ENCODE measurements at places on chromosomes 13 and 19. TPM values are rescaled to one million over a fixed set of nuclear protein-coding genes. Genes with fewer than 3 reads are reported as not detected.

DNA sequence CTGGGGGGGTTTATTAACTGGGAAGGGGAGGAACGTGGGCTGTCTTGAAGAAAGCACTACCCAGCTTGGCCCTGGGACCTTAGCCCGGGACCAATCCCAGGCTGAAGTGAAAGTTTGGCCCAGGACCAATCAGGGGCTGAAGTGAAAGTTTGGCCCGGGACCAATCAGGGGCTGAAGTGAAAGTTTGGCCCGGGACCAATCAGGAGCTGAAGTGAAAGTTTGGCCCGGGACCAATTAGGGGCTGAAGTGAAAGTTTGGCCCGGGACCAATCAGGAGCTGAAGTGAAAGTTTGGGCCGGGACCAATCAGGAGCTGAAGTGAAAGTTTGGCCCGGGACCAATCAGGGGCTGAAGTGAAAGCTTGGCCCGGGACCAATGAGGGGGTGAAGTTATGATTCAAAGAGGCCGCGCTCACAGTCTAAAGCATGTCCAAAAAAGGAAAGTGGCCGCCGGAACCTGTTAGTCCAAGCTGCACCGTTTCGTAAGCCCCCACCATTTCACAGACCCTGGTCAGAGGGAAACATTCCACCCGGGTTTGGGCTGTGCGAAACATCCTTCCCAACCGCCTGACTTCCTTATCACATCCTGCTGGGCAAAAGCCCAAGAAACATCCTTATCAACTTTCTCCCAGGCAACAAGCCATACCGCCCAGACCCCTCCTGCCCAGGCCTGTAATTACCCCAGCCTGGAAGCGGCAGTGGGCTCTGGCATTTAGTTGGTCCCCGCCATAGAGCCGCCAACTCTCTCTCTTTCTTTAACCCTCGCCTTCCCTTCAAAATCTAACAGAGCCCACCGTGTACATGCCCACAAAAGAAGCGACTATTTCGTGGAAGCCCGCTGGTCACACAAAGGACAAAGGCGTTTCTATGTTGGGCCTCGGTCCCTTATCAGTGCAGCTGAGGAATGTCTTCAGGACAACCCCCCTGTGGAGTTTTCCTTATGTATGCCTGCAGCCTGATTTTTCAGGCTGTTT, 1.1 kb downstream of the ZNF850 start:
- H3K27ac ChIP-seq = peak overlapping the region; percentile 93
- no peaks in the 10 kb centered on the region for H3K27me3 ChIP-seq
- peaks cover 2% of the 10 kb centered on the region for H3K36me3 ChIP-seq

- DNase-seq = no peak
- H3K36me3 ChIP-seq = no peaks in the 10 kb centered on the region
- no peak overlapping the region for H3K4me3 ChIP-seq
Observed at GRCh38 chr19:33410915-33411401, 37.4 kb downstream of the CEBPG start.

DNA sequence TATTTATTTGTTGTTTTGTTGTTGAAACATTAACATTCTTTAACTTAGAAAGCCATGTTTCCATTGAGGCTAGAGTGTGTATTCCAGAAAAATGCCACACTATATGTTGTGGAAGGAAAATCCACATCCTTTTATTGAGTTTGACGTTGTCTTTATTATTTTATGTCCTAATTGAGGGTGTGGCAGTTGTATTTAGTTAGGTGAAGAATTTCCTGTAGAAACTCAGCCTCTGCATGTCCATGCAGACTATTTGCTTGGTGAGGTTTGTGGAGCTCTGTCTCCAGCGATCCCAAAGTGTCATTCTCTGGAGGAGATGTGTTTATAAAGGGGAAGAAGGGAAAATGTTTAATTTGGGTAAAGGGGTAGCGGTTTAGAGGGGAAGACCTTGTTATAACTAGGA, 46.6 kb downstream of the AKAP11 start:
- no peak for DNase-seq
- peaks cover 5% of the 10 kb centered on the region for H3K36me3 ChIP-seq
- no peaks in the 10 kb centered on the region for H3K27me3 ChIP-seq
- peaks cover 8% of the 10 kb centered on the region for H3K4me1 ChIP-seq
- H3K4me3 ChIP-seq = no peak overlapping the region

GRCh38 chr13:99281811-99282263, 23.7 kb upstream of the GPR18 start:
- no peaks in the 10 kb centered on the region for H3K27me3 ChIP-seq
- H3K4me1 ChIP-seq = peaks cover 77% of the 10 kb centered on the region
- DNase-seq = peak; percentile 44
- H3K4me3 ChIP-seq = peak overlapping the region; percentile 58
- peaks cover 12% of the 10 kb centered on the region for H3K36me3 ChIP-seq

The IL12RB1 gene
- total RNA-seq = 71.1 TPM

DNA sequence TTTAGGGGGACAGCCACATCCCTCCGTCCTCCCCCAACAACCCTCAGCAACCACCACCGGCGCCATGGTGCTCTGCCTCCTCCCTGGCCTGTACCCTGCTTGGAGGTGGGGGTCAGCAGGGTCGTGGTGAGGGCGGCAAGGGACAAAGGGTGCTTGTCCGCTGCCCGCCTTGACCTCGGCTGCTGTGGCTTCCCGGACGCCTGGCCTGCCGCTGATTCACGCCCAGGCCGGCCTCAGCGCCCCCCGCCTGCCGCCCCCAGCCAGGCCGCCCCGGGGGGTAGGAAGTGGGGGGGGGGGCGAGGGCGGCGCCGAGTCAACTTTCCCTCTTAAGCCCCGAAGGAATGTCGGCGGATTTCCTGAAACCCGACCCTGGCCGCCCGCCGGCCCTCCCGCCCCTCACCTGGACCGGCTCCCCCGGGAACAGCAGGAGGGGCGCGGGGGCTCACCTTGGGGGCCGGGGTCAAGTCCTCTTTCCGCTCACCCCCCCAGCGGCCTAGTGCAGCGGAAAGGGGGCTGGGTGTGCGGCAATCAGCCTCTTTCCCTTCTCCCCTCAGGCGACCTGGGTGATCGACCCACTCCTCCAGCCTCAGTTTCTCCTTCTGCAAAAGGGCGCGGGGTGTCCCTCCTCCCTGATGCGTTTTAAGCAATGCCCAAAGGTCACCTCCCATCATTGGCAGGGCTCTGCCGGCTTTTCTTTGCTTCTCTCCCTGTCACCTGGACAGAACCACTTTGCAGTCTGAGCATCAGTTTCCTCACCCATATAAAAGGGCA, 1.9 kb upstream of the TMEM59L start:
- peak overlapping the region; percentile 78 for H3K27ac ChIP-seq
- peaks cover 59% of the 10 kb centered on the region for H3K27me3 ChIP-seq
- no peak for DNase-seq
- peaks cover 32% of the 10 kb centered on the region for H3K4me1 ChIP-seq

DNA sequence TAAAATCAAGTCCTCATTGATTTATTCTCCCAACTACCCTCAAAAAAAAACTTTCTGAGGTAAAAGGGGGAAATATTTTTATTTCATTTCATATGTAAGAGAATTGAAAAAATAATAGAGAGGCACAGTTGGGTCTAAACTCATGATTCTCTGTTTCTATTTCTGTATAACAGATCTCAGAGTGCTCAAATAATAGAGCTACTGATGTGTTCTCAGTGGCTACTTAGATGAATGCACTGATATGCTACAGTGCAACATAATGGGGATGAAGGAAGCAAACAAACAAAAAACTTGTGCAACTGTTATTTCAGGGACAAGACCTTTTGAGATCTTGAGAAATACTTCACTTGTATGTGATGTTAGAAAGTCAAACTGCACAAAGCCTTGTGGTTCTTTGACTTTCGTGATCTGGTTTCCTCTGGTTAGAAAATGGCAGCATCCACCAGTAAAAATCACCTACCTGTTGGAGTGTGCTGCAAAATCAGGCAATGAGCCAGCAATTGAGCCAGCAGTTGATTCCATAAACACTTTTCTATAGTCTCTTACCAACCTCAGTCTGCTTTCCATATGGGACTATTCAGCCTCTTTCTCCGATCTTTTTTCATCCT, 9.7 kb upstream of the DACH1 start:
- no peaks in the 10 kb centered on the region for H3K27me3 ChIP-seq
- no peak overlapping the region for H3K4me3 ChIP-seq
- no peaks in the 10 kb centered on the region for H3K36me3 ChIP-seq

The C19orf85 gene
- not detected for total RNA-seq

DNA sequence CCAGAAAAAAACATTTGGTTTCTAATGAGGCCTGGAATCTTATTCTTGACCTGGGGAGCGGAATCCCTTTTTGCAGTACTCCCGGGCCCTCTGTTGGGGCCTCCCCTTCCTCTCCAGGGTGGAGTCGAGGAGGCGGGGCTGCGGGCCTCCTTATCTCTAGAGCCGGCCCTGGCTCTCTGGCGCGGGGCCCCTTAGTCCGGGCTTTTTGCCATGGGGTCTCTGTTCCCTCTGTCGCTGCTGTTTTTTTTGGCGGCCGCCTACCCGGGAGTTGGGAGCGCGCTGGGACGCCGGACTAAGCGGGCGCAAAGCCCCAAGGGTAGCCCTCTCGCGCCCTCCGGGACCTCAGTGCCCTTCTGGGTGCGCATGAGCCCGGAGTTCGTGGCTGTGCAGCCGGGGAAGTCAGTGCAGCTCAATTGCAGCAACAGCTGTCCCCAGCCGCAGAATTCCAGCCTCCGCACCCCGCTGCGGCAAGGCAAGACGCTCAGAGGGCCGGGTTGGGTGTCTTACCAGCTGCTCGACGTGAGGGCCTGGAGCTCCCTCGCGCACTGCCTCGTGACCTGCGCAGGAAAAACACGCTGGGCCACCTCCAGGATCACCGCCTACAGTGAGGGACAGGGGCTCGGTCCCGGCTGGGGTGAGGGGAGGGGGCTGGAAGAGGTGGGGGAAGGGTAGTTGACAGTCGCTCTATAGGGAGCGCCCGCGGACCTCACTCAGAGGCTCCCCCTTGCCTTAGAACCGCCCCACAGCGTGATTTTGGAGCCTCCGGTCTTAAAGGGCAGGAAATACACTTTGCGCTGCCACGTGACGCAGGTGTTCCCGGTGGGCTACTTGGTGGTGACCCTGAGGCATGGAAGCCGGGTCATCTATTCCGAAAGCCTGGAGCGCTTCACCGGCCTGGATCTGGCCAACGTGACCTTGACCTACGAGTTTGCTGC, at the start of gene ICAM4:
ICAM4 (plus strand) TSS at position 153 of the 935 bp plus-strand sequence; CDS start at position 211, 58 bp downstream.
- peaks cover 6% of the 10 kb centered on the region for H3K36me3 ChIP-seq
- peak within 1 kb of the TSS; percentile 60 for H3K27ac ChIP-seq
- peak within 1 kb of the TSS; percentile 78 for H3K4me3 ChIP-seq

The CADM4 gene
- 0.91 TPM for total RNA-seq

GRCh38 chr19:16368385-16369305, 44.0 kb downstream of the KLF2 start:
- H3K4me3 ChIP-seq = no peak overlapping the region
- no peak overlapping the region for H3K27ac ChIP-seq
- no peaks in the 10 kb centered on the region for H3K36me3 ChIP-seq
- no peaks in the 10 kb centered on the region for H3K27me3 ChIP-seq
- peaks cover 53% of the 10 kb centered on the region for H3K4me1 ChIP-seq
- peak; percentile 78 for DNase-seq

DNA sequence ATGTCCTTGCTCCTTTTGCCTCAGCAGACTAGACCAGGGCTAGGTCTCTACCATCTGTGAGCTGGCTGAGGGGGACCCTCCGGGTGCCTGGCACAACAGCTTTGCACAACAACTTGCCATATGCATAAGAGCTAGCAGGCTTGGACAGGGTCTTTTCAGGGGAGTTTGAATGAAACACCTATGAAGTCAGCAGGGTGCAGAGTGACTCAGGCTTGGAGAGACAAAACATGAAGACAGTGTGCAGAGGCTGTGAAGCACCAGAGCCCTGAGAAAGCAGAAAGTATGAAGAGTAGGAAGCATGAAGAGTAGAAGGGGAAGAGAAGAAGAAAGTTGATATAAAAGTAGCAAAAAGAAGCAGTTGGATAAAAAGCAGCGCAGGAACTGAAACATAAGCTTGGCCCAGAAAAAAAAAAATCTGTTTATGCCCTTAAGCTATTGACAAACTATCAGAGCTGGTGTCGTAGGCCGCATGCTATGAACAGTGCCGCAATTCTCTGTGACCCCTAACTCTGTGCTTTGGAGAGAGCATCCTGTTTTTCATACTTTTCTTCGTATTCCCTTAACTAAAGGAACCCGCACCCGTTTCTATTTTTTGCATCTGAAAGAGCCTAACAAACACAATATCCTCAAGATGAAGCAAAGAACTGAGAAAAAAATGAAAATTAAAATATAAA, 52.7 kb upstream of the FAM216B start:
- DNase-seq = no peak
- H3K4me1 ChIP-seq = no peaks in the 10 kb centered on the region
- H3K27me3 ChIP-seq = peaks cover 12% of the 10 kb centered on the region

- no peak overlapping the region for H3K27ac ChIP-seq
- peaks cover 17% of the 10 kb centered on the region for H3K4me1 ChIP-seq
- no peaks in the 10 kb centered on the region for H3K27me3 ChIP-seq
- peaks cover 9% of the 10 kb centered on the region for H3K36me3 ChIP-seq
- no peak overlapping the region for H3K4me3 ChIP-seq
- DNase-seq = no peak
Observed at GRCh38 chr13:97371486-97372109, 62.4 kb upstream of the RAP2A start.

- peaks cover 3% of the 10 kb centered on the region for H3K36me3 ChIP-seq
- no peak overlapping the region for H3K4me3 ChIP-seq
- H3K27ac ChIP-seq = no peak overlapping the region
- peaks cover 29% of the 10 kb centered on the region for H3K27me3 ChIP-seq
- DNase-seq = no peak
Observed at GRCh38 chr13:29483211-29483610, 112.3 kb downstream of the SLC7A1 start.

DNA sequence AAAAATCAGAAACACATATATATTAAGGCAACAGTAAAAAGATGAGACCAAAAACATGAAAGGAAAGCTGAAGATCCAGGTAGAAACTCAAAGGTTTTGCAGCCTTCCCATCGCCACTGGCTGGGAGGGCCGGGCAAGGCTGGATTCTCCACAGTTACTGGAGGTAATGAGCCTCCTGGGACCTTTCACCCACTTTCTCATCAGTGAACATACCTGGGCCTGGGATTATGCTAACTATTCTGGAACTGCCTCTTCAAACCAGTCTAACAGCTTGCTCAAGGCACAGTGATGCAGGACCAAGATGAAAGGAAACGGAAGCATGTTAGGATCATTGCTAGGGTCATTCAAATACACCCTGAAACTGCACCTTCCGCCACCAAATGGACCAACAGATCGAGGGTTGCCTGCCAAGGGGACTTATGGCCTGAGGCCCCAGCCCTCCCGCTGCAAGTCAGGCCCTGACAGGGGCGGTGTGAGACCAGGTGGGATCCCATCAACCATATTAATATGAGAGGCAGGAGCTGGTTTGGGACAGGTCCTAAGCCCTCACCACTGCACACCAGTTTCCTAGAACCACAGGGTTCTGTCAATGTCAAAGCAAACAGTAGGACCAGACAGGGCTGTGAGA, 28.4 kb upstream of the ATP12A start:
- H3K27ac ChIP-seq = no peak overlapping the region
- no peak overlapping the region for H3K4me3 ChIP-seq
- H3K4me1 ChIP-seq = peaks cover 2% of the 10 kb centered on the region
- peaks cover 40% of the 10 kb centered on the region for H3K27me3 ChIP-seq

The KCTD4 gene
- total RNA-seq = not detected

- H3K27me3 ChIP-seq = no peaks in the 10 kb centered on the region
- peak overlapping the region; percentile 83 for H3K4me3 ChIP-seq
- no peak for DNase-seq
Observed at GRCh38 chr19:33429891-33430673, 56.6 kb downstream of the CEBPG start.

The GNA15 gene
- total RNA-seq = 54.1 TPM

The SLC1A6 gene
- not detected for total RNA-seq

- H3K27ac ChIP-seq = no peak overlapping the region
- peak overlapping the region; percentile 25 for H3K4me3 ChIP-seq
Observed at GRCh38 chr19:29092712-29093552, 120.0 kb downstream of the UQCRFS1 start.

GRCh38 chr19:47438793-47439220, 19.5 kb upstream of the MEIS3 start:
- H3K36me3 ChIP-seq = peaks cover 13% of the 10 kb centered on the region
- peaks cover 72% of the 10 kb centered on the region for H3K27me3 ChIP-seq
- no peak overlapping the region for H3K27ac ChIP-seq
- H3K4me3 ChIP-seq = no peak overlapping the region
- no peak for DNase-seq

Measured in T-helper 17 cell (primary cell).